Heart right ventricle (tissue), 16 donors: ENCODE measurements at places on chromosomes 3 and 15. TPM values are rescaled to one million over a fixed set of nuclear protein-coding genes. Genes with fewer than 3 reads are reported as not detected.

- no peak for DNase-seq
These were observed 296.6 kb upstream of the NDN start for GRCh38 chr15:23983500-23984259.

GRCh38 chr15:68281008-68281407 lies 3.5 kb downstream of the FEM1B start:
- DNase-seq = no peak

GRCh38 chr3:178385280-178385952 lies 150.8 kb upstream of the KCNMB2 start:
- no peak for DNase-seq

GRCh38 chr3:127597020-127597771 lies 1.0 kb upstream of the MCM2 start:
- no peak for DNase-seq

EOMES gene
- total RNA-seq = not detected

PCOLCE2 gene
- total RNA-seq = 66.6 TPM

ABHD17C gene
- 5.9 TPM for total RNA-seq
